ENCODE measurements at places on chromosomes 1 and 21.

GRCh38 chr1:1629430-1630190 lies 2.4 kb upstream of the MMP23B start:
- DNase-seq: no peak

- no peak for DNase-seq
Observed at GRCh38 chr21:21064353-21064752, 66.1 kb downstream of the NCAM2 start.

DNA sequence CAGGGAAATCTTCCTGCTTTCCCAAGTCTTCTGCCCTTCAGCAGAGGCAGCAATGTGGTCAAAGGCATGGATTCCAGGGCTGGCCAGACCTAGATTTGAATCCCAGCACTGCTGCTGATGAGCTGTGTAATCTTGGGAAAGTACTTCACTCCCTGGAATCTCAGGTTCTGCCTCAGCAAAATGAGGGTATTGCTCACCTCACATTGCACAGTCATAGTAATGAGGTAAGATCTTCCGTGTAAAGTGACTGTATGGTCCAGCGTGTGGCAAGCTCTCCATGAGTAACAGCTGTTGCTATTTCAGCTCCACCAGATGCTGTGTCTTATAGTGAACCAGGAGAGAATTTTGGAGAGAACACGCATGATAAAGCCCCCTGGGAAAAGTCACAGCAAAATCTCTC lies 56.1 kb upstream of the F3 start:
- DNase-seq: no peak

DNA sequence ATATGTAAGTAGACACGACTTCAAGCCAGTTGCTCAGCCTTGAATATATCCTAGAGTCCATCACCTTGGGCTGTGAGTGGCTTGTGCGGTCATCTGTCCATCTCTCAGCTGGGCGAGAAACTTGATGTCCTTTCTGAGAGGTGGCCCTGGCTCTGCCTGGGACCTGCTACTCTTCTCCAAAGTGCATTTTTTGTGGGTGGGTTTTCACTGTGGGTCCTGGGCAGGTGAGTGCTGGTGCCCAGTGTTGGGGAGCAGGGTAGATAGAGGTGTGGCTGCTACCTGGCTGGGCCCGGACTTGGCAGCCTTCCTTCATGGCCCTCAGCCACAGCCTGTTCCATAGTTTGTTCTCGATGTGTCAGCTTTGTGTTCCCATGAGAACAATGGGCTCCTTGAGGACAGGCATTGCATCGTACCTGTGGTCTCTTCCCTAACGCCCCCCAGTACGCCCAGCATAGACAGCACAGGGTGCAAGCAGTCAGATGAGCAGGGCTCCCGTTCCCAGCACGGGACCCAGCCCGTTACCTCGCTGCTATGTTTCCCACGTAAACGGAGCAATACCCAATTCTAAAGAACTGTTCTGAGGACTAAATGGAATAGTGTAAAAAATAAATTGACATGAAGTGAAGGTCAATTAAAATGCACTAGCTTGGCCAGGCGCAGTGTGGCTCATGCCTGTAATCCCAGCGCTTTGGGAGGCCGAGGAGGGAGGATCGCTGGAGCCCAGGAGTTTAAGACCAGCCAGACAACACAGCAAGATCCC lies 877 bp upstream of the SLX9 start:
- no peak for DNase-seq

- no peak for DNase-seq
Observed at GRCh38 chr21:20215959-20216358, 782.2 kb upstream of the NCAM2 start.

- no peak for DNase-seq
Observed at GRCh38 chr21:25313829-25314228, 293.5 kb downstream of the MRPL39 start.

- no peak for DNase-seq
Observed at GRCh38 chr1:21607549-21608529, 61.3 kb downstream of the RAP1GAP start.

DNA sequence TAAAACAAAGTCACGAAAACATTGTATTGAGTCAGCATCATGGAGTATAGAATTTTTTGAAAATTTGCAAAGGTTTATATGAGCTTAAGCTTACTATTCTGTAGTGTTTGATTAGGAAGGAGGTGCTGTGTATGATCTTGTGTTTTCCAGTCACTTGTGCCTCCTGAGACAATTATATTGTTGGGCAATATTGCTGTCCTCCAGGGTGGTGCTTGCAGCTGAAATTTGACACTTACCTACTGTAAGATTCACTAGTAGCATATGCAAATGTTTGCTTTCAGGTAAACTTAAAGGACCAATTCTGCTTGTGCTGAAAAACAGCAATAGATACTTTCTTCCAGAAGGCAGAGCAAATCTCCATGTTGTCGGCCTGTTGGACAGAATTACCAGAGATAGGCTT lies 268.0 kb downstream of the TGFB2 start:
- DNase-seq: no peak

- DNase-seq: no peak
Observed at GRCh38 chr1:210125143-210125542, 107.5 kb upstream of the SERTAD4 start.

- no peak for DNase-seq
Observed at GRCh38 chr1:116511459-116512019, 59.3 kb downstream of the CD58 start.

DNA sequence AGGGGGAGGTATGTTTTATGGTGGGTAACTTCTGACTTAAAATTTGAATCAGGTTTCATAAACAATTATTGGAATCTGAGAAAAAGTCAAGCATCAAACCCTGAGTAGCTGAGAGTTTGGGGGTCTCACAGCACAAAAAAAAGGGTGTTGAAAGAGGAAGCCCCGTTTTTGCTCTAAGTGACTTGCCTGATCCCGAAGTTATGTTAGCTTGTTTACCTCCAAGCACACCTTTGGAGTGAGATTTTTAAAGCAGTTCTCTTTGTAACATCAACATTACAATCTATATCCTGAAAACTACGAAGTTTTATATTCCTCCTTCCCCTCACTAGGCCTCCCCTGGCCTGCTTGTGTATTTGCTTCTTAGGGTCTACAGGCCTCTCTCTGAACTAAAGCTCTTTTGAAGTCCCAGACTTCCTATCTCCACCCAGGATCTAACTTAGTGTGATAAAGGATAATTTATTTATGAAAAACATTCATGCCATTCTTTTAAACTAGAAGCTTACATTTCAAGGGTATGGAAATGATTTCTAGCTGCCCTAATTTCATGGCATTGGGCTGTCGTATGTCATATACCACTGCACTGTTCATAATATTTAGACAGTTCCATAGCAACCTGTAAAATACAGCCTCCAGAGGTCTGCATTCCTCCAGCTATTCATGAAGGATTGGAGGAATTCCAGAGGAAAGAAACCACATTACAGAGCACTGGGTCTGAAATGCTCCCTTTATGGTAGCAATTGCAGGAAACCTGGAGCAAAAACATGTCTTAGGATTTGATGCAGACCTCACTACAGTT lies 36.1 kb upstream of the RGS1 start:
- DNase-seq: no peak

DNA sequence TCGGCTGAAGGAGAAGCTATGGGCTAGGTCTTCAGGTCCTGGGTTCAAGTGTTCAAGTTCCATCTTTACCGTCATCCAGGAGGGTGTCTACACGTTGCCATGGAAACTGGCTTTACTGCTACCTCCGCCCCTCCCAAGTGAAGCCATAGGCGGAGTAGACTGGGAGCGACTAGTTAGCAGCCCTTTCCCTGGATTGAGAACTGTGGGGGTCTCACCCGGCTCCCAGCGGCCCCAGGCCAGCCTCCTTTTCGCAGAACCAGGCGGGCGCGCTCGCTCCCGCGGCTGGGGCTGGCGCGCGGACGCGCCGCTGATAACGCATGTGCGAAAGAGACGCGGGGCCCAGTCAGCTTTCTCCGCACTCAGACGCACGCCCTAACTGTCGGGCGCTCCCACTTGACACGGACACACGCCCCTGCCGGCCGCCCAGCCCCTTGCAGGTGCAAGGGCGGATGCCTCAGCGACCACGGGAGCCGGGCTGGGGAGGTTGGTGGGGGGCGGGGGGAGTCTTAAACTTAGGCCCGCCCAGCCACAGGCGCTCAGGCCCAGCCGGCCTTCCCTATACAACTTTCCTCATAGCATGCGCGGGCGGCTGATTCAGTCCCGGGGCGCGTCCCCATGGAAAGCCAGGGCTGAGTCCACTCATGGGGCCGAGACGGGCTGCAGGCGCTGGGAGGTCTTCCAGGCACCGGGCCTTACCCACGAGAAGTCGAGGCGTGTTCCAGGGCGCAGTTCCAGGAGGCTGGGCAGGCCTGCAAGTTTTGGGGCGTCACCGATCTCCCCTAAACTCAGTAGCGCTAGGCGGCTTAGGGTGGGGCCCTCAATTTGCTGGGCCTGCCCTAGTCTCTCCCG lies 7.4 kb downstream of the EFNA4 start:
- DNase-seq: no peak

- DNase-seq: peak; percentile 38
Observed at GRCh38 chr1:9181176-9181906, 52.4 kb upstream of the GPR157 start.

DNA sequence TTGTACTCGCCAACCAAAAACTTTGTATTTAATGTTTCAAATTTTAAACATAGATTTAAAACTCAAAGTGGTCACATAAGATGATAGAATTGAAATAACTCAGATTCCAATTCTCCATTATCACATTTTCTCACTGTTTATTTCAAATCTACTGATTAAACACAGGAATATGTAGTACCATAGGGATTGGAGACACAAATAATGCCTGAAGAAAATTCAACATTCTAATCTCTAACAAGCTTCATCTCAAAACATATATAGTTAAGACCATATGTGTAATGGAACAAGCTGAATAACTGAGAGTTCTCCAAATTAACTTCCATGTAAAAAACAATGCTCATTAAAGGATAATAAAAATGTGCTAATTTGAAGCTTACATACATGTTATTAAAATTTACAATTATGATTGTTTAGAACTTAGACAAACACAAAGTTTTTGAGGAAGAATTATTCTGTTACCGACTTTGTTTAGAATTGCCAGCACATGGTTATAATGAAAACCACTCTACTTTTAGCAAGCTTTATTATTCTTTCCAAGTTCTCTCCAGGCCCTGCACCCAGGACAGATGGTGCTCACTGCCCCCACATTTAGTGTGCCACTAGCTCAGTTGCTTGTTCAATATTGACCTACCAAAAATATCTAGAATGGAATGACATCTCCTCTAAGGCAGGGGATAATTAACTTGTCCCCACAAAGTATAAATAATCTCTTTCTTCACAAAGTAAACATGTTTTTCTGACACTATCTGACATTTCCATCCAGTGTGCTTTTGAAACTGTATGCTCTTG lies 467.2 kb downstream of the TTLL7 start:
- peak; percentile 48 for DNase-seq

DNA sequence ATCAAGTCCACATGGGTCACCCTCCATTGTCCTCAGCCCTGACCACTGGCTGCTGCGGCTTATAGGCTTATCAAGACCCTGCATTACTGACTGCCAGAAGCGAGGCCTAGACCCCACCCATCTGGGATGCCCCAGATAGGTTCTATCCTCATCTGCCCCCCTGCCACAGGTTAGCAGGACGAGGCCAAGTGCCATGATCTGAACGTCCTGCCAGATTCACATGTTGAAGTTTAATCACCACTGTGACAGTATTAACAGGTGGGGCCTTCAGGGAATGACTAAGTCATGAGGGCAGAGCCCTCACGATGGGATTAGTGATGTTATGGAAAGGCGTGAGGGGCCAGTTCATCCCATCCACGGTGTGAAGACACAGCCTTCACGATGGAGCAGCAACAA lies 6.2 kb upstream of the CPLANE2 start:
- DNase-seq: no peak

- DNase-seq: no peak
Observed at GRCh38 chr1:114896795-114897194, 42.1 kb downstream of the SYCP1 start.
